ENCODE measurements at places on chromosomes 2 and 18.

GRCh38 chr2:45786836-45787357 lies 135.4 kb downstream of the PRKCE start:
- no peak for DNase-seq

- no peak for DNase-seq
These were observed 43.3 kb upstream of the FN1 start for GRCh38 chr2:215479121-215479520.

DNA sequence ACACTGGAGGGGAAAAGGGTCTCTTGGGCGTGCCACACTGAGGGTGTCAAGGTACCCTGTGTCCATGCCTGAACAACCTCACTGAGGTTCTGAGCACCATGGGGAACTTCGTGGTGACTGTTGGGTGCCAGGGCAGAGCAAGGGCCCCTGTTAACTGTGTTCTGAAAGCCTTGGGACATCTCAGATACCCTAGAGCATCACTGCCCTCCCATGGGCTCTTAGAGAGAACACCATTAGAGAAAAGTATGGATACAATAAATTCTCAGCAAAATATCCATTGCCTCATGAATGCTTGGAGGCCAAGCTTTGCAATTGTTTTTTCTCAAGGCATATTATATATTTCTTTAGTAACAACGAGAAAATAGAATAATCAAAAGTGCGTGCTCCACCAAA lies 488.5 kb upstream of the NRP2 start:
- DNase-seq: no peak

GRCh38 chr18:48979944-48980890 lies 29.5 kb upstream of the SMAD7 start:
- DNase-seq: no peak

- no peak for DNase-seq
These were observed 45.3 kb downstream of the TNFRSF11A start for GRCh38 chr18:62370366-62370765.

- no peak for DNase-seq
These were observed 39.1 kb upstream of the FAM136A start for GRCh38 chr2:70340761-70341476.

- DNase-seq: no peak
These were observed 1.6 kb downstream of the COPS9 start for GRCh38 chr2:240134466-240134865.

GRCh38 chr2:134246154-134246874 lies 7.6 kb upstream of the MGAT5 start:
- DNase-seq: no peak

DNA sequence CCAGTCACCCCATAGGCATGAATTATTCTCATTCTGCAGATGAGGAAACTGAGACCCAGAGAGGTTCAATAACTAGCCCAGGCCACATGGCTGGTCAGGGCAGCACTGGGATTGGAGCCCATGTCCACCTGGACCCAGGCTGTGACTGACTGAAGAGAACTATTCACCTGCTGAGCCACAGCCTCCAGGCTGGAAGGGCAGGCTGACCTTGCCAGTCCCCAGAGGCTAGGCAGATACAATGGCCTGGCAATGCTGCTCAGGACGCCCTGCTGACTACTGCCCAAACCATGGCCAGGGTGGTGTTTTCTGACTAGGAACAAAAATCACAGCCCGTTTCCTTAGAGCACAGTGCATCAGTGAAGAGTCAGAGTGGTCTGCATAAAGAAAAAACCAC lies 36.8 kb downstream of the HS6ST1 start:
- no peak for DNase-seq

DNA sequence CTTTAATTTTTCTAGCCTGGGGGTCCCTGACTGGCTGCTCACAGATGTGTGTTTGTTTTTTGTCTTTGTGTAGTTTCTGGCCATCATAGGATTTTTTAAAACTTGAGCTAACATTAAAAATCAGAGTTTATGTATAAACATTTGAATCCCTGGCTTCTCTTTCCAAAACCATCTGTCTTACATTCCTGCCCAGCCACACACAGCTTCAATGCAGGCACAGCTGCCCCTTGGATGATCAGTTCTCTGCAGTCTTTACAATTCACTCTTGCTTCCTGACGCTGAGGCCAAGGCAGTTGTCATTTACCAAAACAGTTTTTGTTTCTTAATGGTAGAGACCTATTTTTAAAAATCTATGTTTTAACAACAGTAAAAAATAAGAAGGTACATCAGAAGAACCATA lies 169.2 kb upstream of the LRRTM1 start:
- no peak for DNase-seq

DNA sequence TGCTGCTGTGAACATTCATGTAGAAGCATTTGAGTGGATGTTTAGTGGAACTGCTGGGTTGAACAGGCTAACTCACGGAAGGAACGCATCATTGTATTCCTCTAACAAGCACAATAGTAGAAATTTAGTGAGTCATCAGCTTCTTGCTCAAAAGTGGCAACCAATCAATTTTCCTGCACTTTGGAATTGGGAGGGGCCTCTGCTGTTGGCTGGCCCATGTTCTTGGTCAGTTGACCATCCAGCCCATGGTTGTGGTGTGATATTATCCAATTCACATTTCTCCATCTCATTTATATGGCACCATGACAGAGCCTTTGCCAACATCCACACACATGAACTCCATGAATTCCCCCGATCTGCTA lies 95.0 kb downstream of the TNFRSF11A start:
- DNase-seq: no peak

GRCh38 chr2:221500501-221501209 lies 71.4 kb downstream of the EPHA4 start:
- DNase-seq: no peak

GRCh38 chr2:42047488-42048298 lies at the start of gene PKDCC:
PKDCC (plus strand) TSS chr2:42048021; CDS start chr2:42048200, 179 bp downstream.
- peak; percentile 12 for DNase-seq

DNA sequence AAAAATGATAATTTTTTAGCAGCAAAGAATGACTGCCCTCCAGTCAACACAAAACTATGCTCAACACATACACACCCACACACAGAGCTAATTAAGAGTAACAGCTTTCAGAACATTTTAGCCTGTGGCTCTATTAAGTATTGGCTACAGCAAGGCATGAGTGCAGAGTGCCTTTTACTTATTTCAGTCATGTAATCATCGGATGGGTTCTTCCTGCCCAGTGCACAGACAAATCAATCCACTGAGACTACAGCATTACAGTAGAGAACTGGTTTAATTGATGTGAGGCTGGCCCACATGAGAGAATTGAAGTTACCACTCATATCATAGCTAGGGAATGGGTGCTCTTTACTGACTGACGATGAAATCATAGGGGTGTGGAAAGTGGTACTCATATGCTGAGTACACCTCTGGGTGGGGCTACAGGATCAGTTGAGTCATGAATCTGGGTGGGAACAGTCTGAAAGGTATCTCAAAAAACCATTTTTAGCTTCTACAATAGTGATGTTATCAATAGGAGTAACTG lies 241.0 kb downstream of the FSIP2 start:
- DNase-seq: no peak

DNA sequence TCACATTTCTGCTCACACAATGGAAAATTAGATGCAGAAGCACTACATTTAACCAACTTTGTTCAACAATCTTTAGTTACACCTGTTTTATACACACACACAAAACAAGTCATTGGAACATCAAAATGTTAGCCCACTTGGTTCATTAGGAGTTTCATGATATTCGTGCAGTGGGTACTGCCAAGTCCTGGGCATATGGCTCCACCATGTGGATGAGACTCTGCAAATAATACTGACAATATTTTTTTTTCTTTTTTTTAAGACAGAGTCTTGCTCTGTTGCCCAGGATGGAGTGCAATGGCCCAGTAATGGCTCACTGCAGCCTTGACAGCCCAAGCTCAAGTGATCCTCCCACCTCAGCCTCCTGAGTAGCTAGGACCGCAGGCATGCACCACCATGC lies 34.5 kb upstream of the GRB14 start:
- DNase-seq: no peak

Measured in stimulated activated CD8-positive, alpha-beta memory T cell treated with anti-CD3 and anti-CD28 coated beads, Interleukin-4, amount 100 ng/mL, for 24 hours (primary cell).